ENCODE measurements at places on chromosomes 1 and 21.

DNA sequence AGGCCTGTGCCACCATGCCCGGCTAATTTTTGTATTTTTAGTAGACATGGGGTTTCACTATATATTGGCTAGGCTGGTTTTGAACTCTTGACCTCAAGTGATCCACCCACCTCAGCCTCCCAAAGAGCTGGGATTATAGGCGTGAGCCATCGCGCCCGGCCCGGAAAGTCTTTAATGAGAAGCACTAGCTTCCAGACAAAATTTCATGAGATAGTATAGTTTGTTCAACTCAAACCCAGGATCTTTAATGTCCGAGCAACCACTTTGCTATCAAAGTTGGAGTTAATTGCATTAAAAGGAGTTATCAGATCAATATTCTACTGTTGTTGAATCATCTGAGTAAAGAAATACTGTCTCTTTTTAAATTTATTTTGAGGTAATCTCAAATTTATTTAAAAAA, 4.8 kb downstream of the TSNAX start:
- no peak for DNase-seq

GRCh38 chr1:18965206-18966173, 9.0 kb upstream of the IFFO2 start:
- DNase-seq = no peak

DNA sequence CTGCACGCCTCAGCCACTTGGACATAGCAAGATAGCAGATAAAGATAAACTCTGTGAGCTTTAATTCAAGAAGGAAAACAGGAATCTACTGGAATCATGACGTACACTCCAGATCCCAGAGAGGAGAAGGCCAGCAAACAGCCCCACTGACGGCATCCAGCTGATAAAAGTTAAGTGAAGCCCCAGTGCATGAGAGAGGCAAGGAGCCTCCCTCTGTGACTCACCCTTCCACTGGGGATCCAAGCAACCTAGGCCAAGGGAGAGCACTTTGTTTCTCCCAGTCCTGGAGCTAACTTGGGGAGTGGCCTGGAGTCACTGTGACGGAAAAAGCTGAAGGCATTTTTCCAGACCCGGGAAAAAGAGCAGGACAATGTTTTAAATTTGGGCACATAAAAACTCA, 270.0 kb downstream of the AKT3 start:
- DNase-seq = no peak

- no peak for DNase-seq
Observed at GRCh38 chr1:207003210-207003609, 29.3 kb downstream of the C1orf116 start.

DNA sequence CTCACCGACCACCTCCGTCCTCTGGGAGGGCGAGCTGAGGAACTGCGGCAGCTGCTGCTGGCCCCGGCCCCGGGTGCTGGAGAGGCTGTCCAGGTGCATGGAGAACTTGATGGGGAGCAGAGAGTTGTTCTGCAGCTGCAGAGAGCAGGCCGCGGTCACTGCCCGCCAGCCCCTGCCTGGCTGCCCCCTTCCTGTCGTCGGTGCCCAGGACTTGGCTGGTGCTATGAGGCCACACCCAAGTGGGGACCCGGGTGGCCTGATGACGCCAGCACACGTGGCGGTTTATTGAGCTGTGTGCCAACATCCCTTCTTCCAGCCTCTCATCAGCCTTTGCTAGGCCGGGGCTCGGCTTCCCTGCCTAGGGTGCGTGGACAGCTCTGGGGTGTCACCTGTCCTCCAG, 5.3 kb upstream of the TMEM52 start:
- no peak for DNase-seq

DNA sequence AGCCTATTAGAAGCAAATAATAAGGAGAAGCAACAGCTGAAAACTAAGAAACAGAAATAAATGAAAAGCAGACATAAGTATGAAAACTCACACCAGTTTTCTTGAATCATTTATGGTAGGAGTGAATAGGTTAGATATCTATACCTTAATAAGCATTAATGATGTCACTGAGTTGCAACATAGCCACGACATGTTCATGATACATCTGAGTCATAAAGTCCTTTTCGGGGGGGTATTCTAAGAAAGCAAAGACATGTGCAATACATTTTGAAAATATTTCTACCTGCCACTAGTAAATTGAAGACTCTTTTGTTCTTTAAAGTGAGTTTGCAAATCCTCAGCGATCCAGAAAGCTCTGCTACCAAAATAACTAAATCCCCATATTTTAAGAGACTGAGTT, 7.2 kb downstream of the CD34 start:
- no peak for DNase-seq

GRCh38 chr1:183520379-183520778, 48.1 kb downstream of the SMG7 start:
- no peak for DNase-seq

DNA sequence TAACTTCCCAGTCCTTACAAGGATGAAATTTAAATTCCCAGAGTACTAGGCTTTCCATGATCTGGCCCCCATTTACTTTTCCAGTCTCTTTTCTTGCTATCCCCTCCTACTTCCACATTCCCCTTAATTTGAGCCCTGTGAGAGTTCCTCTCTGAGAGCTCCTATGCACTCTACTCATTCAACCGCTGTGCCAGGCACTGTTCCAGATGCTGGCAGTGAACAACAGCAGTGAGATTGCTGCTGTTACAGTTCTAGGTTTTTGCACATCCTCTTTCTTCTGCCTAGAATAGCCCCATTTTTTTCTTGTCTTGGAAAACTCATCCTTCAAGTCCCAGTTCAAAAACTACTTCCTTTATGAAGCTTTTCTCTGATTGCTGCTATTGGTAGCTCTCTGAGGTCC, 18.8 kb downstream of the ATF6 start:
- DNase-seq = no peak

- no peak for DNase-seq
Observed at GRCh38 chr1:228884615-228885566, 149.6 kb downstream of the RHOU start.

- no peak for DNase-seq
Observed at GRCh38 chr1:13700521-13701270, 708 bp downstream of the PRDM2 start.
